Activated T-helper 2 cell treated with anti-CD3 and anti-CD28 coated beads, Interferon-gamma antibody, Interleukin-2, Interleukin-4, amounts not matched to agents 10 μg/mL and 5 μg/mL and 100 μg/mL, durations not matched to agents 14 hours and 24 hours and 36 hours (primary cell): ENCODE measurements at places on chromosomes 6 and 20.

DNA sequence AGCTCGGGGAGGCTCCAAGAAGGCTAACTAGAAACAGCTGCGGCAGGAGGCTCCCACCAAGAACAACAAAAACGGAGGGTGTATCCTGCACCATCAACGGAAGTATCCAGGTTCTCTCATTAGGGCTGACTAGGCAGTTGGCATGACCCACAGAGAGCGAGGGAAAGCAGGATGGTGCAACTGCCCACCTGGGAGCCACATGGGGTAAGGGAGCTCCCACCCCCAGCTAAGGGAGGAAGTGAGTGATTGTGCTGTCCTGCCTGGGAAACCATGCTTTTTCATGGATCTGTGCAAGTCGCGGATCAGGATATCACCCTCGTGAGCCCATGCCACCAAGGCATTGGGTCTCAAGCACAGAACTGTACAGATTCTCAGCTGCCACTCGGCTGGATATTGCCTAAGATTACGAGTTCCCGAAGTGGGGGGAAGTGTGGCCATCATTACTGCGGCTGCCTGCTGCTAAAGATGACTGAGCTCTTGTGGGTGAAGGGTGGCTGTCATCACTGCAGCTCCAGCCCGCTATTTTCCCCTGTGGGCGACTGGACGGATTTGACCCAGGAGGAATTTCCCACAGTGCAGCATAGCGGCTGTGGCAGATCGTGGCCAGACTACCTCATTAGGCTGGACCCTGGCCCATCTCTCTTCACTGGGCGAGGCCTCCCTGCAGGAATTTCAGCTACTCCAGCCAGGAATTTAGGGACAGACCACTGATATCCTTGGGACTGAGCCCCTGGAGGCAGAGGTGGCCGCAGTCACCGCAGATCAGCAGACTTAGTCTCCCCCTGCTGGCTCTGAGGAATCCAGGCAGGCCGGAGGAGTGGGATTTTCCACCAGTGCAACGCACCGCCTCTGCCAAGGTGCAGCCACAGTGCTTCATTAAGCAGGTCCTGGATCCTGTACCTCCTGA is 515.7 kb downstream of the FRK start:
- DNase-seq: no peak
- no peak overlapping the region for H3K27ac ChIP-seq
- H3K27me3 ChIP-seq: no peaks in the 10 kb centered on the region

- no peaks in the 10 kb centered on the region for H3K27me3 ChIP-seq
- no peak overlapping the region for H3K27ac ChIP-seq
- DNase-seq: no peak
- no peak overlapping the region for H3K4me3 ChIP-seq
- H3K4me1 ChIP-seq: peaks cover 2% of the 10 kb centered on the region
- H3K36me3 ChIP-seq: no peaks in the 10 kb centered on the region
Measured at GRCh38 chr6:6890400-6890858, 217.3 kb upstream of the RREB1 start.

DNA sequence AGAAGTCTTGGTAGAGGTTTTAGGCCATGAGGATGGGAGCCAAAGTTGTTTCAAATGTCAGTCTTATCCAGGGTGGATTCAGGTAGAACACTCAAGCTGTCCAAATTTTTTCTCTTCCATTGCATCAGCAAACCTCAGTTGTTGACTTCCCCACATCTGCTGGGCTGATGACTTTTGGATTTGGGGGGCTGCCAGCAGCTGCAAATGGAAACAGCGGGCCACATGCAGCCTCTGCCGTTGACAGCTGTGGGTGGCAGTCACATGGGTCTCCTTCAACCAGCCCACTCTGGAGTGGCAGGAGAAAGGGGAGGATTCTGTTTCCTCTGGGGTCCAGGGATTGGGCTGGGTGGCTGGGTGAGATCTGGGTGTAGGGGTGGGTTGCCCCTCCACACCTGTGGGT is 5.8 kb upstream of the MLN start:
- peaks cover 8% of the 10 kb centered on the region for H3K4me1 ChIP-seq
- no peaks in the 10 kb centered on the region for H3K36me3 ChIP-seq
- DNase-seq: no peak
- H3K27me3 ChIP-seq: peaks cover 35% of the 10 kb centered on the region
- no peak overlapping the region for H3K27ac ChIP-seq

- DNase-seq: no peak
- no peak overlapping the region for H3K27ac ChIP-seq
- peaks cover 18% of the 10 kb centered on the region for H3K27me3 ChIP-seq
- H3K4me1 ChIP-seq: no peaks in the 10 kb centered on the region
- H3K4me3 ChIP-seq: no peak overlapping the region
- H3K36me3 ChIP-seq: peaks cover 11% of the 10 kb centered on the region
Measured at GRCh38 chr6:129567374-129567773, 142.6 kb downstream of the ARHGAP18 start.

DNA sequence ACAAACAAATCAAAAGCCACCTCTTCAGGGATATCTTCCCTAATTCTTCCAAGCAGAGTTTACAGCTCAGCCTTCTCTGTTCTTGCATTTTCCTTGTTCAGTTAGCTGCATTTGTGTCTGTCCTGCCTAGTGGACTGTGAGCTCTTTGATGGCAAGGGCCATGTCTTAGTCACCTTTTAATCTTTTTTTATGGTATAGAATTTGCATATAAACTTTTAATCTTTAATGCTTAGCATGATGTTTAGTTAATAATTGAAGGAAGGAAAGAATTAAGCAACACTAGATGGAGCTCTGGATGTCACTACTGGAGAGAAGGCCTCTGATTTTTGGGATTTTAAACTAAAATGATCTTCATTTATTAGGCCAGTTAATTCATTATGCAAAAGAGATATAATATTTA is 12.1 kb downstream of the PPP2R5D start:
- H3K4me3 ChIP-seq: no peak overlapping the region
- H3K27ac ChIP-seq: no peak overlapping the region
- H3K4me1 ChIP-seq: peaks cover 6% of the 10 kb centered on the region
